Hematopoietic multipotent progenitor cell (in vitro differentiated cells): ENCODE measurements at places on chromosomes 4 and X.

DNA sequence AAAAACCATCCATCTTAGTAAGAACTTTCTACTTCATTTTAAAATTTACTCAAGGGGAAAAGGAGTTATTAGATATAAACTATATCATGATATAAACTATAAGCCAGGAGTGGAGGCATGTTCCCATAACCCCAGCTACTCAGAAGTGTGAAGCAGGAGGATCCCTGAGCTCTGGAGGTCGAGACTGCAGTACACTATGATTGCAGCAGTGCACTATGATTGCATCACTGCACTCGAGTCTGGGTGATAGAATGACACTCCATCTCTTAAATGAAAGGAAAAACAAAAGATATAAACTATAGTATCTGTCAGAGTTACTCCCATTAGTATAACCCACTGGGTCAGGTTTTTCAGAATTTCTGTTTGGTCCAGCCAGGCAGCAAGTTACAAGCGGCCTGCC, 47.6 kb downstream of the RPS3A start:
- DNase-seq, result no peak

DNA sequence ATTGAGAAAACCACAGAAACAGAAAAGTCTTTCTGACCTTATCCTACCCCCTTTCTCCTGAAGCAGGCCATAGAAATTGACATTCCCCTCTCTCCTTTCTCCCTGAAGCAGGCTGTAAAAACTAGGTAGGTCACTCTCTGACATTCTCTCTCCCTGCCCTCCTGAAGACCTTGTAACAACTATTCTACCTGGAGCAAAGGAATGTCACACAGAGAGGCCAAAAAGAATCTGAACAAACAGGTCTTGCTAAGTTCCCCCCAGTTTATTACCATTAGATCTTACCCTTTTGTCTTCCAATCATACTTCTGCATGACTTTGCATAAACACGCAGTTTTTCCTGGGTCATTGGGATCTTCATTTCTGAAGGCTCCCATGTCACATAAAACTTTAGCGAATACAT, 198.3 kb upstream of the GYPA start:
- no peak for DNase-seq

- DNase-seq, result peak; percentile 72
These were observed 47.8 kb upstream of the HSD17B10 start for GRCh38 chrX:53481816-53482465.

DNA sequence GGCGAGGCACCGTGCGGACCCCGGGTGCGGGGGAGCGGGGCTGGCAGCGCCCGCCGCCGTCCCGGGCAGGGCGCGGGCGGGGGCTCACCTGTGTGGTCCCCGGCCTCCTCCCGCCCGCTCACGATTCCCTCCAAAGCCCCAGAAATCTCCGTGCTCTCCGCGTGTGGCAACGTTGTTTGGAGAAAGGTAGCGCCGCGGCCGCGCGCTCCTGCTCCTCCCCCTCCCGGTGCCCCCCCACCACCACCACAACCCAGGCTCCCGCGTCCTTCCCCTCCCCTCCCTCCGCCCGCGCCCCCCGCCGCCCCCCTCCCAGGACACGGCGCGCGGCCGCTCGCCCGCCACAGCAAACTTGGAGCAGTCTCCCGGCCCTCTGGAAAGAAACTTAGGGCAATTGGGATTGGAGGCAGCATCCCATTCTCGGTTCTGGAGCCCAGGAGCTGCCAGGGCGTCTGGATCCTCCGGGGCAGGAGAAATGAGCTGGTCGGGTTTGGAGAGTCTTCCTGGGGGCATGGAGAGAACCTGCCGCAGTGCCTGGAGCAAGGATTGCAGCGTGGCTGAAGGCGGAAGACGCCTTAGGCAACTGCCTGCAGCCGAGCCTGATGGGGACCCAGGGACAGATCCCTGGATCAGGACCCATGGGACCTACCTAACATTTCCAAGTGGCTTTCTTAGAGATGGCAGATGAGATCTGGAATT, 855 bp downstream of the KLF3 start:
- peak; percentile 60 for DNase-seq

GRCh38 chr4:150547154-150547838, 34.7 kb upstream of the MAB21L2 start:
- DNase-seq, result no peak

DNA sequence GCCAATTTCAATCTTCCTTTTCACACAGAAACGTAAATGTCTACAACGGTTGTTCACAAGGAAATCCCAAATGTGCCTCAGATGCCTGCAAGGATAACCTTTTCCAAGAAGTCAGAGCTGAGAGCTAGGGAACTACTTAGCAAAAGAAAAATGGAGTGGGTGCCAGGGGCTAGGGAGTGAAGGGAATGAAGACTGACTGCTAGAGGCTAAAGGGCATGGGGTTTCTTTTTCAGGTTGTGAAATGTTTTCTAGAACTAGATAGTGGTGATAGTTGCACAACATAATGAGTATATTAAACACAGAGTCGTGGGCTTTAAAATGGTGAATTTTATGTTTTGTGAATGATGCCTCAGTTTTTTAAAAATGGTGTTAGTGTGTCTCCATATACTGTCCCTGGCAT, 53.4 kb downstream of the CD99L2 start:
- DNase-seq, result no peak

GRCh38 chr4:47145630-47146029, 114.3 kb downstream of the GABRB1 start:
- no peak for DNase-seq

- no peak for DNase-seq
These were observed 11.3 kb upstream of the SLC9A7 start for GRCh38 chrX:46770000-46770816.

DNA sequence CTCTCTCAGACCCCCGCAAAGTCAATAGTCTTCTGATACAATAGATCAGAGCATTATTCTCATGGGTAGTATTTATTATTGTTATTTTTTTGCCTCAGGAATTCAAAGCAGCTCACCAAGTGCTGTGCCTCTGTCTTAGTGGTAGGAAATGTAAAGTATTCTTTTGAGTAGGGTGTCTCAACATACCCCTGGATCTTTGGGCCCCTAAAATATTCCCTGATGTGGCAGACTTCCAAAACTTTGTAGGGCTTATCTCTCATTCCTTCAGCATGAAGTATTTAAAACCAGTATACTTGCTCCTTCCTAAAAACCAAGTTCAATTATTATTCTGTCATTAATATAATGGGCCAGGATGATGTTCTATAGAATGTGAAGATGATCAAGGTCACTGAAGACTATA, 115.3 kb upstream of the ZNF827 start:
- no peak for DNase-seq
